ENCODE measurements at places on chromosomes 1 and 21.
A peak's percentile ranks its signal among the peaks of the same experiment; 100 is the strongest.

GRCh38 chr1:52032785-52033131 is 852 bp downstream of the KTI12 start:
- DNase-seq: no peak

DNA sequence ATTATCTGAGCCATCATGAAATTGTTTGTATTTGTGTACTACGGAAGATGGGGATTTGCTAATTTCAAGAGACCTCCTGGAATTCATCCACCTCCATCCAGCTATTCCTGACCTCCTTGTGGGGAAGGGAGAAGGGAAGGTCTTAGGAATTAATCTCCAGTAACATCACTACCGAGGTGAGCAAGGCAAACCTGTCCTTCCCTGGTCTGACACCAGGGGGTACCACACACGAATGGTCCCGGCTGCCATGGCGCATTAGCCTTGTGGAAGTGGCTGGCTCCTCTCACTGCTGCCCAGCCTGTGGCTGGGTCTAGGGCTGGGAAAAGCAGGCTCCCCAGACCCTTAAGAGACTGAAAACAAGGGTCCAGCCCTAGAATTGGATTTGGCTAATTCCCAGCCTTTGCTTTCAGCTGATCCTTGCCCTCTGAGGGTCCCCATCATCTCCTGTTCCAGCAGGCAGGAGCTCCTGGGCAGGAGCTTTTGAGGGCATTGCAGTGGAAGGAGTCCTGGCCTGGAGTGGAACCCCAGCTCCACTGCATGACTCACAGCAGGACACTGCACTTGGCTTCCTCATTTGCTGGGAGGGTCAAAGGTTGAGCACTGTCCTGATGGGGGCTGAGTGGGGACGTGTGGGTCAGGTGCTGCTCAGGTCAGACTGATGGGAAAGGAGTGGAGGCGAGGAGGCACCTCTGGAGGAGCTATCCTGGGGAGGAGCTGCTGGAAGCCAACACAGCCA is 34.8 kb downstream of the RIMS3 start:
- DNase-seq: no peak

- DNase-seq: no peak
Observed at GRCh38 chr1:107195476-107195875, 54.6 kb downstream of the NTNG1 start.

GRCh38 chr1:167200272-167200671 is 20.4 kb upstream of the POU2F1 start:
- DNase-seq: no peak

GRCh38 chr1:2314273-2314802 is 77.0 kb downstream of the MORN1 start:
- DNase-seq: peak; percentile 31

- DNase-seq: no peak
Observed at GRCh38 chr21:31872452-31873274, at the start of gene HUNK. TSS of gene HUNK (plus strand) at chr21:31873020. CDS start at chr21:31873675, 655 bp downstream.

- DNase-seq: no peak
Observed at GRCh38 chr1:154629061-154629674, 21.2 kb upstream of the ADAR start.

DNA sequence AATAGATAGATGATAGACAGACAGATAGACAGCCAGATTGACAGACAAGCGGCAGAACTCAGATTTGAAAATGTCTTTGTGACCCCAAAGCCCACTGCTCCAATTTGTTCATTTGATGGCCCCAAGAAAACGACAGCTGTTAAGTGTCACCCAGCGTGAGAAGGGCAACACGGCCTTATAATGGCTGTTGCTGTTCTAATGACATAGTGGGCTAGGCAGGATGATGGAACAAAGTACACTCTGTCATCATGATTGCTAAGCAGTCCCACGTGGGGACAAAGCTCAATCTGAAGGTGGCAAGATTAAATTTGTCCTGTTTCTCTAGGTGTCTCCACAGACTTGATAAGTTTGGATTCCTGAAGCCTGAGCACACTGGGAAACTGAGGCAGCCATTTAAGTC is 112.9 kb downstream of the DAB1 start:
- DNase-seq: no peak
